ENCODE measurements at places on chromosomes 5 and 9. TPM values are rescaled to one million over a fixed set of nuclear protein-coding genes. Genes with fewer than 3 reads are reported as not detected.

The PTGS1 gene
- 49.8 TPM for total RNA-seq

The KCTD16 gene
- total RNA-seq, result under 0.01 TPM

The KIF12 gene
- total RNA-seq, result under 0.01 TPM

The PRR16 gene
- total RNA-seq, result 0.81 TPM

The PCDHGB7 gene
- total RNA-seq, result 2.2 TPM

The CARD6 gene
- total RNA-seq, result 4.3 TPM

The EMB gene
- total RNA-seq, result 32.0 TPM

The SHOC1 gene
- not detected for total RNA-seq

The PIP5K1B gene
- 12.4 TPM for total RNA-seq

The SMIM33 gene
- under 0.01 TPM for total RNA-seq

Data from hematopoietic multipotent progenitor cell (in vitro differentiated cells).